ENCODE measurements at places on chromosomes 16 and 17.

DNA sequence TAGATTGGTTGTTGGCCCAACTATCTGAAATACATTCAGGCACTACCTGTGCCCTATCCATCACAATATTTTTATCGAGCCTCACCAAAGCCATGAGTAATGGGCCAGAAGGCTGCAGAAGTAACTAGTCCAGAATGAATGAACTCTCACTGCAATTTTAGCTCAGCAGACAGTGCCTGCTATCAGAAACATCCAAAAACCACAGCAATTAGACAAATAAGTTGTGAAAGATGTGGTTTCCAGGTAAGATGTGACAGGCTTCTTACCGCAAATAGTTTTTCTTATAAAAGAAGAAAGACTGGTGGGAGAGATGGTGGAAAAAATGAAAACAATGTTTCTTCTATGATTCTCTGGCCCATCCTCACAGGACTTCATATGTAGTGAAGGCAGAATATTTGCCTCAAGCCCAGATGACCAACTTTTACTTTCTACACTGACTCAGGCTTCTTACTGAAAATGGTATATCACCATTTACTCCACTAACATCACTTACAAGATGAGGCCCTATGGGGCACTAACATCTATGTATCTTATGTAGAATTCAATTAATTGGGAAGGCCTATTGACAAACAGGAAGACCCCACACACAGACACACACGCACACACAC lies 9.8 kb upstream of the RFFL start:
- DNase-seq = no peak

GRCh38 chr16:22627043-22627442 lies 116.4 kb downstream of the NPIPB5 start:
- no peak for DNase-seq

DNA sequence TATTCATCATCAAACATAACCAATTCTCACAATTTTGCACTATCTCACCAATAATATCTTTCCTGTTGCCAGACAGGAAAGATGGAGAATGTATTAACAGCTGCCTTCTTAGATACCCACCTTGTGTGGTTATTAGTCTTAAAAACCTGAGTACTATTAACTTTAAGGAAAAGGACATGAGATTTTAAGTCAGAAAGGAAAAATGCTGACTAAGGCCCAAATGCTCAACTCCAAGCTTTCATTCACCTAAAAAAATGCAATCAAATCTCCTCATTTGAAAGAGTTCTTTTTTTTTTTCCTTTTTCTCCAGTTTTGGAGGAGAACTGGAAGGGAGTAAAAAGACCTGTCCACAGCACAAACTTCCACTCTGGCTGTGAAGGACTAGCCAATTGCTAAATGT lies 61.3 kb upstream of the PHOSPHO1 start:
- DNase-seq = no peak

DNA sequence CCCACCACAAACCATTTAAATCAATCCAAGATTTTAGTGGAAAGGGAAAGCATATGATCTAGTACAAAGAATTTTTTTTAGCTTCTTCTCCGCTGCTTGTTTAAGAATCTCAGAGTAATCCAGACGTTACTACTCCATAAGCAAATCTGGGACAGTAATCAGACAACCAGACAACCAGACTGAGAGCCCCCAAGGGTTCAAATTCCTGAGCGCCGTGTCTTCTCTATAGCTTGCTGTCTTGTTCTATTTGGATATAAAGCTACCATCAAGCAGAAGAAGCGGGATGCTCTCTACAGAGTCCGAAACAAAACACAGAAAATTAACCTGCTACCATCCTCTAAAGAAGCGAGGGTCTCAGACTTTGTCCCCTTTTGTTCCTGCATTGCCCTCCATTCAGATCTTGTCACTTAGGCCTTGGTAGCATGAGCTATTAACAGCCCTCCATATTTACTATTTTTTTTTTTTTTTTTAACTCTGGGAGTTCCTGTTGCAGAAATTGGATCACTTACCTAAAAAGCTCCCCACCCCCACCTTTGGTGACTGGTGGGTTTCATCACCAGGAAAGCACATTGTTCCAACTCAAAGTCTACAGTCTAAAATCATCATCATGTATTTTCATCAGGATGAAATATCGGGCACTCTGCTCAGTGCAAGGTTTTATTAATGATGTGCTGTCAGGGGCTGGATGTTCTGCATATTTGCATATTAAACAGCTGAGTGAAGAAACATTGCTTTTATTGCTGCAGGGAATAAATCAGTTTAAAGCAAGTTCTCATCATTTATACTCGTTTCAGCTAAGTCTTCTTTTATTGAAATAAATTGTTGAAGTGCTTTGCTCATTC lies 576.7 kb downstream of the WWOX start:
- DNase-seq = no peak

DNA sequence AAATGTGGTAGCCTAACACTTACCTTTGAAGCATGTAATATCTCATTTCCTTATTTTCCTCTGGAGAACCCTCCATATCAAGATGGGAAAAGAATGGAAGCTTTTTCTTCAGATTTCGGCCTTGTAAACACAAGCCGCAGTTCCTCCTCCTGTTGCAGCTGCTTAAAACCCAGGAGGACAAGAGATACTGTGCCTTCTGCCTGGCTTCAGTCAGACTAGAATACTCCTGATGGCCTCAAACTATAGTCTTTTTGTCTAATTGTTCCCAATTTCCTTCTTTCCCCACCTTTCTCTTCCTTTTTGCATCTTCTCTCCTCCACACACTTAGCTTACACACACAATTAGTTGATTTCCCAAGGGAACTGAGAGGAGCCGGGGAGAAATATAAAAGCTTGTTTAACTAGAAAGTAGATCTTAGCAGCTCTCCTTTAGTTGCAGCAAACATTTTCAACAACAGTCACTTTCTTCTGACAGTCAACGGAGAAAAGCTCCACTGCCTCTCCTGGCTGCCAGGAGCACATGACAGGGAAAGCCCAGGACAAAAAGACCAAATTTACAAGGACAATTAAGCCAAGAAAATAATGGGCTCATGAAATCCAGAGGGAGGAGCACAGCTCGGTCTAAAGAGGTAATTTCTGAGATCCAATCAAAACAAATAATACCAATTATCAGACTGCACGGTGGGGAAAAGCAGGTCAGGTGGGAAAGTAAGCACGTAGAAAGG lies 76.4 kb upstream of the C17orf78 start:
- DNase-seq = no peak

DNA sequence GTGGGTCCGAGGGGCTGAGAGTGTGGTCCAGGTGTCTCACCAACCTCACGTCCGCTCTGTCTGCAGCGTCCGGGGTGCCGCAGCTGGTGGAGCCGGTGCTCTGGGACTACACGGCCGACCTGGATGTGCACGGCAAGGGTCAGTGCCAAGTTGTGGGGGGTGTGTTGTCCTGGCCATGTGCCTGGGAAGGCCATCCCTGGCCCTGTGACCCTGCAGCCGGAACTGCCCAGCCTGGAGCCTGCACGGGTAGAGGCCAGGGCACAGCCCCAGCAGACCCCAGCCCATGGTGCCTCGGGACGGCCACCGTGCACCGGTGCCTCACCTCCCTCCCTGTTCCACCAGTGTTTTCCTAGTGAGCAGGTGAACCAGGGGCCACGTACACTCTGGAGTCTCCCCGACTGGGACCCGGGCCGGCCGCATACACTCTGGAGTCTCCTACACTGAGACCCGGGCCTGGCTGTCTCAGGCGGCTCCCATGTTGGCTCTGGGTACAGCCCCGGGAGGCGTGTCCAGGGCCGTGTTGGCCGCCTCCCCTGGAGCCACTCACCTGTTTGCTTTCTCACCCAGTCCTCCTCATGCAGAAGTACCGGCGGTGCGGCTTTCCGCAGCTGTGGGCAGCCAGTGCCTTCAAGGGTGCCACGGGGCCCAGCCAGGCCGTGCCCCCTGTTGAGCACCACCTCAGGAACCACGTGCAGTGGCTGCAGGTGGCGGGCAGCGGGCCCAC lies 13.8 kb downstream of the CYBC1 start:
- no peak for DNase-seq

- no peak for DNase-seq
Measured at GRCh38 chr16:84088695-84089395, 27.9 kb downstream of the MBTPS1 start.

- no peak for DNase-seq
Measured at GRCh38 chr16:10922328-10923145, 19.7 kb downstream of the DEXI start.

- no peak for DNase-seq
Measured at GRCh38 chr16:4651827-4652226, 27.2 kb downstream of the MGRN1 start.

DNA sequence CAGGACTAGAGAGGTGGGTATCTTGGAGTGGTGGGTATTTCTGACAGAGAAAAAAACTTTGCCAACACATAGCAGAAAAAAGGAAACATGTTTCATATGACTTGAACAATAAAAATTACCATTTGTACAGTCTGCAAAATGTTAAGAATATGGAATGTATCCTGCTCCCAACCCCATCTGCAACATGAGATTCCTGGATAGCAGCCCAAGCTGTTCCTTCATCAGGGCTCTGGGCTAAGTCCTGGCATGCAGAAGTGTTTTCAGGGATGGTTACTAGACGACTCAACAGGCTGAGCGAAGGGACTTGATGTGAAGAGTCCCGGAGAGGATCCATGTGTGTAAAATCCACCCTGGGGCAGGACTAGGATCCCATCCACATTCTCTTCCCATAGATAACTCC lies 121.0 kb upstream of the IRX3 start:
- DNase-seq = no peak

- DNase-seq = no peak
Measured at GRCh38 chr16:31713945-31714902, 159.4 kb upstream of the ZNF267 start.

DNA sequence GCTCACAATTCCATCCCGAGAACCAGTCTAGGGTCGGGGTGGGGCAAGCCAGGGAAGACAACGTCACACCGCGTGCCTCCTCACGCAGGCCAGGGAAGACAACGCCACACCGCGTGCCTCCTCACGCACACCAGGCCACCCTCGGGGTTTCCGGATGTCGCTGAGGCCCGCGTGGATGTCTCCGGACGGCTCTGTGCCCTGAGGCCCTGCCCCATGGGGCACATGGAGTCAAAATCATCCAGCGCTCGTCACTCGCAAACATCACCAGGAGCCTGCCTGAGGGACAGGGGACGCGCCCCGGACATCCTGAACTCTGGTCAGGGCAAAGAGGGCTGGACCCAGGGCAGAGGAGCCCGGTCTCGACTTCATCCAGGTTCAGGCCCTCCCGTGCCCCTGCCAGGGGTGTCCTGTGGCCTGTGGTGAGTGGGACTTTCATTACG lies 3.7 kb downstream of the TMEM204 start:
- DNase-seq = no peak

DNA sequence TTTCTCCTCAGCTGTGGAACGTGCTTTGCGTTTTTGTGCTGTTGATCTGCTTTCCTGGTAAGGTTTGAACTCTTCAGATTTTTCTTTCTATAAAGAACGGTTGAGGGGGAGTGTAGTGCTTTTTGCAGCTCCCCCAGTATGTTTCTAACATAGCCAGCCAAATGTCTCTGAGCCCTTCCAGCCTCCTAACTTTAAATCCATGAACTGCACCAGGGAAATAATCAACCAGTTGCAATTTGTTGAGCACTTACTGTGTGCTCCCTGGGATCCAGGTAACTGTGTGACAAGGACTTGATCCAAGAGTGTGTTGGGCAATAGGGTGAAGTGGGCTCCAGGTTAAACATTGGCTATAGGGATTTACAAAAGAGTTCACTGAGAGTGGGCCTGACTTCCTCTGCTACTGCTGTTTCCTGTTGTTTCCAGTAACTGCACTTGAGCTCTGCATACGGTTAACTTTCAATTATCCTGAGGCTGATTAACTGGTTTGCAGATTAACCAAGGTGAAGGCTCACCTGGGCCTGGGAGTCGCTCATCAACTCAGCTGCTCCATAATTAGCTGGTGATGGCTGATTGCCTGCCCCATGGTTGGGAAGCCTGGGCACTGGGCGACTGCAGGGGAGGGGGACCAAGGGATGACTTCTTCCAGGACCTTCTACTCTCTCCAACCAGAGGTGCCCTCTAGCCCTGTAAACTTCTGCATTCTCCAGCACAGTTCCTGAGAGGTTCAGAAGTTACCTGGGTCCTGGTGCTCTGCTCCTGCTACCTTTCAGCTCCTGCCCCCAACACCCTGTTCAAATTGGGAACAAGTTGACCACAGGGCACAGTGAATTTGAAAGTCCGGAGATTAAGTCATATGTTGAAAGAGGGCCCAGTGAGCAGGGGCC lies 19.5 kb downstream of the HLF start:
- DNase-seq = no peak

DNA sequence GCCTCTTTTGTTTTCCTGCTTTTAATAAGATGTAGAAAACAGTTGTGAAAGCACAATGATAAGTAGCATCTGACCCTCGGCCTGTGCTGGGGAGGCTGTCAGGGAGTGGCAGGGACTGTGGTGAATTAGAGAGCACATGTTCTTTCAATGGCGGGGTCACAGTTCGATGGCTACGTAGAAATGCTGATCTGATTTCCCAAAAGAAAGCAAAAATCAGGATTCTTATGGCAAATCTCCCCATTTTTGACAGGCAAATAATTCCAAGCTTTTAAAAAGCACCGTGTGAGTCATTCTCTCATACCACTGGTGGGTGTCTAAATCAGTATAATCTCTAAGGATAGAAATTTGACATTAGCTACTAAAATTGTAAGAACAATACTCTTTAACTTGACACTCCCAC lies 4.2 kb upstream of the MAPK7 start:
- no peak for DNase-seq

DNA sequence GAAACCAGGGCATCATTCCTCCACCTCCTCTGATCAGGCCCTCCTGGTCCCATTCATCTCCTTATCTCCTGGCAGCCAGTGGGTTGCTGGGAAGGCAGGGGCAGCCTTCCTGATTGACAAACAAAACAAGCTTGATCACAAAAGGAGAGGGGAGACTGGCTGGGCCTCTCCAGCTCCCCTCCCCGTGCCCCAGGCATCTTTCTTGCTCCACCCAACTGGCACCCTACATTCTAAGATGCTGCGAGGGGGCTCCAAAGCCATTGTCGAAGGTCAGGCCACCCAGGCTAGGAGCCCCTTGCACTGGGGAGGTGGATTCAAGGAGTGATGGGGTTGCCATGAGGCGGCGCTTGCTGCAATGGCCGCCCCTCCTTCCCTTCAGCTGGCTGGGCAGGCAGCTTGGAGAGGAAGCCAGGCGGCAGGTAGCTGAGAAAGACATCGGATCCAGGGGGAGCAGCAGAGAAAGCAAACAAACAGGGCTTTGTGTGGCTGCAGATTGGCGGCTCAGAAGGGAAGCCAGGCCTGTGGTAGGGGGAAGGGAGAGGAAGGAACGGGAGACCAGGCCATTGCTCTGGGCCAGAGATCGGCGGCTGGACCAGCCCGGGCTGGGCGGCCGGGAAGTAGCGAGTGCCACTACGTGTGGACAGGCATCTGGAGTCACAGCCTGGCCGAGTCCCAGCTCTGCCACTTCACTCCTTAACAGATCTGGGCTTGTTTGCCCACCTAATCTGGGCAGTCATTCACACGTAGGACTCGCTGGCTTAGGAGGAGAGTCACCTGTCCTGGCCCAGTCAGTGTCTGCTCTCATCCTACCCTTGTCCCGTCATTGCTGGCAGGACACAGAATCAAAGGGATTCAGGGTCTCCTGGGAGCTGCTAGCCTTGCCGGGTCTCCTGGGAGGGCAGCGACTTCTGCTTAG lies 12.3 kb downstream of the RAI1 start:
- DNase-seq = no peak

- DNase-seq = no peak
Measured at GRCh38 chr17:48588074-48588415, 2.0 kb downstream of the HOXB3 start.
